ENCODE measurements at places on chromosomes 2 and 18.

GRCh38 chr2:10932345-10933151 lies 20.8 kb downstream of the KCNF1 start:
- no peak for DNase-seq

GRCh38 chr2:148048475-148049221 lies 27.8 kb downstream of the MBD5 start:
- DNase-seq = no peak

DNA sequence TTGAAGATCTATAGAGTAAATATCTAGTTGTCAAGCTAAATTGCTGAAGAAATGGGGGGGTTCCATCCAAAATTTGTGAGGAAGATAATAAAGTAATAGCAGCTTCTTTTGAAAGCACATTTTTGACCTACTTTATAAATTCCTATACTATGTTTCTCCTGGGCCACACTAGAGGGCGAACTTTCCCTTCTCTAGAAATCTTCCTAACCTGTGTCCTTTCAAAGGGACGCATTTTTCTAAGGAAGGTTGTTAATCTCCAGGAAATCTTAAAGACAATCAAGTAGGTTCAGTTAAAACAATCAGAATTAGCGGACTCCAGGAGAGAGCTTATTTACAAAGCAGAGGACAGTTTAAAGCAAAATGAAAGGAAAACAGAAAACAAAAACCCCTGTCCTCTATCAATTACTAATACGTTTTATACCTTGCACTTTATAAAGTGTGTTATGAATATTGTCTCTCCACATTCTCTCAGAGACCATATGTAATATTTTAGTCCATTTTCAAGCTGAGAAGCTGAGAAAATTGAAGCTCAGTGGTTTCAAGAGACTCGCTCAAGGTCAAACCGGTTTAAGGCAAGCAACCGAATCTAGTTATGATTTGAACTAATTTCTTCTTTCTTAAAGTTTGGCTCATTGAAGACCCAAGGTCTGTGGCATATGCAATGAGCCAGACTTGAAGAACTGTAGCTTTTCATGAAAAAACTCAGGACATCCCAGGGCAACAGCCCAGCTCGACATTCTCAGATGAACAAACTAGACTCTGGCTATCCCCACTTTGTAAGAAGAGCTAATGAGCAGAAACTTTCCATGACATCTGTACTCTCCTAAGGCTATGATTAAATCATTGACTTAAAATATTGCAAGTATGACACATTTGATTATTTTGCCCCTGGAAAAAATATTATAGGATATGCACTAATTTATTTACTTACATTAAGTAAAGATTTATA lies 273.6 kb downstream of the PAX3 start:
- peak; percentile 60 for DNase-seq

DNA sequence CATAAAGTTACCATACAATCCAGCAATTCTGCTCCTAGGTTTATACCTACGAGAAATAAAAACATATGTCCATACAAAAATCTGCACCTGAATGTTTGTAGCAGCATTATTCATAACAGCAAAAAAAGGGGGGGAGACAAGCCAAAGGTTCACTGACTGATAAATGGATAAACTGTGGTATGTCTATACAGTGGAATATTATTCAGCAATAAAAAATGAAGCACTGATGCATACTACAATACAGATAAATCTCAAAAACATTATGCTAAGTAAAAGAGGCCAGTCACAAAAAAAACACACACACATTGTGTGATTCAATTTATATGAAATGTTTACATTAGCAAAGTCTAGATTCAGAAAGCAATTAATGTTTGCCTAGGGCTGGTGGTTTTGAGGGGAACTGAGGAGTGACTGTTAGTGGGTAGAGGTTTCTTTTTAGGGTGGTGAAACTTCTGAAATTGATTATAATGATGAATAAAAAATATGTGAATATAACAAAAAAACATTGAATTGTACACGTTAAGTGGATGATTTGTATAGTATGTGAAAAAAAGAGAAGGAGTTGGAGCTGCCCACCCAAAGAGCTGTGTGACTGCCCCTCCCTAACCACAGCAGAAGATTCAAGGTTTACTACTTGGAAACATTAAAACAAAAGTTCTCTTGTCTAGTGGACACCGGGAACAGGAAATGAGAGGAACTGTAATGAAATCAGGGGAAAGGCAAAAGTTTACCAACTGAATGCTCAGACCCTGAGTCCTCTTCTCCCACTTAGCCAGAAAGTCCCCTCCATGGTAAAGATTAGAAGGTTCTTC lies 13.4 kb downstream of the COLEC12 start:
- no peak for DNase-seq
